ENCODE measurements at places on chromosomes 13 and 19. TPM values are rescaled to one million over a fixed set of nuclear protein-coding genes. Genes with fewer than 3 reads are reported as not detected.
A peak's percentile ranks its signal among the peaks of the same experiment; 100 is the strongest.

- DNase-seq = no peak
Measured at GRCh38 chr19:40458597-40458974, 7.0 kb downstream of the BLVRB start.

The APLP1 gene
- 2.5 TPM for total RNA-seq

DNA sequence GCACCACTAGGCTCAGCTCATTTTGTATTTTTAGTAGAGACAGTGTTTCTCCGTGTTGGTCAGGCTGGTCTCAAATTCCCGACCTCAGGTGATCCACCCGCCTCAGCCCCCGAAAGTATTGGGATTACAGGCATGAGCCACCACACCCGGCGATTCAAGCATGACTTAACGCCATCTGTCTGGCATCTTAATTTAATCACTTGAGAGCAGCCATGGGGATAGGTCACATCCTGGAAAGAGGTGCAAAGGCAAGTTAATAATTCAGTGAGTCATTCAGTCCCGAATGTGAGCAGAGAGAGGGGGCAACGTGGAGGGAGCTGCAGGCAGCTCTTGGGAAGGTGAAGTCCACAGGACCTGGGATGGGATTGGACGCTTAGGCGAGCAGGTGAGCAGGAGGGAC is 31.7 kb upstream of the USP29 start:
- DNase-seq = no peak

DNA sequence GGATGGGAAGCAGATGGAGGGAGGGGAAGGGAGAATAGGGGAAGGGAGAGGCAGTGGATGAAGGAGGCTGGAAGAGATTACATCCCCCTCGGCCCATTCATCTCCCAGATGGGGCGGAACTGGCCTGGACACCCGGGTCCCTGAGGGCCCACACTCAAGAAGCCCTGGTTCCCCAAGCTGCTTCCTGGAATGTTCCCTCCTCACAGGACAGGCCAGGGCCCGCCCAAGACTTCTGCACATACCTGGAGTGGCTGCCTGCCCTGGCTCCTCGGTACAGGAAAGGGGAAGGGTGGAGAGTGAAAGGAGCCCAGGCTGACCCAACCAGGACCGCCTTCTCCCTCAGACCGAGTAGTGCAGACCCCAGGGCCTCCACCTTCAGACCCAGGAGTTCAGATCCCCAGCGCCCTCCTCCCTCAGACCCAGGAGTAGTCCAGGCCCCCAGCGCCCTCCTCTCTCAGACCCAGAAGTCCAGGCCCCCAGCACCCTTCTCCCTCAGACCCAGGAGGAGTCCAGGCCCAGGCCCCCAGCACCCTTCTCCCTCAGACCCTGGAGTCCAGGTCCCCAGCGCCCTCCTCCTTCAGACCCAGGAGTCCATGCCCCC is 489 bp downstream of the NTF4 start:
- no peak for DNase-seq

The LYPD3 gene
- total RNA-seq = 0.17 TPM

DNA sequence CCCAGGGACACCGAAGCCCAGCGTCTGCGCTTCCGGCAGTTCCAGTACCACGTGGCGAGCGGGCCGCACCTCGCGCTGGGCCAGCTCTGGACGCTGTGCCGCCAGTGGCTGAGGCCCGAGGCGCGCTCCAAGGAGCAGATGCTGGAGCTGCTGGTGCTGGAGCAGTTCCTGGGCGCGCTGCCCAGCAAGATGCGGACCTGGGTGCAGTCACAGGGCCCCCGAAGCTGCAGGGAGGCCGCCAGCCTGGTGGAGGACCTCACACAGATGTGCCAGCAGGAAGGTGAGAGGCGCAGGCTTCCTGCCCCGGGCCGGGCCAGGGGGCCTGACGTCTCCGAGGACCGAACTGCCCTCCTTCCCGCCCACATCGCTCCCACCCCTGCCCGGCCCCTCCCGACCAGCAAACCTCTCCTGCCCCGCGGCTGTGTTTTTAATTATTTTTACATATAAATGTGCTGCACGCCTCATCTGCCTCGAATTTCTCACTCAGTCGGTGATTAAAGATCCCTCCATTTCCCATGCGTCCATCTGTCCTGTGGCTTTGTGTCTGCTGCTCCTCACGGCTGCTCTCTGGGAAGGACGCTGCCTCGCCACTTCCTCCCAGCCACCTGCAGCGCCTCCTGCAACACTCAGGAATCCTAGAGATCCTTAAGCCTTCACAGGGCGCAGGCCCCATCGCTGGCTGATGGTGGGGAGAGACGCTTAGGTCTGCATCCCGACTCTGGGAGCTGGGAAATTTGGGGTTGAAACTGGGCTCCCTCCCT is 4.3 kb downstream of the ZSCAN1 start:
- DNase-seq = no peak

- DNase-seq = no peak
Measured at GRCh38 chr13:55245005-55245644, 1895.6 kb upstream of the PRR20A start.

DNA sequence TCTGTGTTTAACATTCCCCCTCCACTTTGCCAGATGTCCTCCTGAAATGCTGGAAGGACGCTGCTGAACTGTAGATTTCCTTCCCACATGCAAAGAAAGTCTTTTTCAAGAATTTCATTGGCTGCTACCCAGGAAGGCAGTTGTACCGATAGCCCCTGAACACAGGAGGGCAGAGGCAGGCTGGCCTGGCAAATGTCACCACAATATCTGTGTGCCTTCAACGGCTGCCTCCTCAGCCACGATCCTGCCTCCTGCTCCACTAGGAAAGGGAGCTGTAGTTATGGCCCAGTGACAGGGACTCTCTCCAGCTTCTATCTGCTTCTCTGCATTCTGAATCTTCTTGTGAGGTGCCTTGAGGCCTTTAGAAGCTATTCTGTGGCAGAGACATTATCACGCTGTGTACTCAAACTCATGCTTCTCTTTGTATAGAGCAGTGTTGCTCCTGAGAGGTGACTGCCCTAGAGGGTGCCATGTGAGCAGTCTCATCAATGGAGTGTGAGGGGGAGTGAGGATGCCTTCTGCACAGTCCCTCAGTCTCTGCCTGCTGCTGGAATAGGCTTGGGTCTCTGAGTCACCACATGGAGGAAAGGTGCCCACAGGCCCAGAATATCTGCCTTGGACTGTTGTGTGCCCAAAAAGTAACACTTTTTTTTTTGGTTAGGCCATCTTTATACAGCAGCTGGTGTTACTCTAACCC is 279.8 kb downstream of the DNAJC15 start:
- DNase-seq = peak; percentile 42

DNA sequence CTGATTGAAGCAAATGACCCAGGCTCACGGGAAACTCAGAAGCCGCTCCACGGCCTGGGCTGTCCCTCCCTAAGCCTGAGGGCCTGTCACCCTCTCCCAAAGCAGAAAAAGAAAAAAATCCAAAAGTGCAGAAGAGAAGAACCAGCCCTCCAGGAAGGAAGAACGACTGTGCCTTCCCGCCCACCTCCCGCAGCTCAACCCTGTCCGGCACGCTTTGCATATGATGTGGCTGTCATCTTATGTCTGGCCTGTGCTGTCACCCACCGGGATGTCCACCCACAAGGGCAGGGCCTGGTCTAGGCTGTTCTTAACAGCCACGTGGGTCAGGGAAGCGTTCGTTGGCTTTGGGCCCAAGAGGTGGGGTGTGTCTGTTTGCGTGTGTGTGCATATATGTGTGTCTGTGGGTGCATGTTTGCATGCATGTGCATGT is 13.7 kb downstream of the ZBTB7A start:
- DNase-seq = no peak

The ARHGAP33 gene
- total RNA-seq = 4.7 TPM

The SIGLEC14 gene
- total RNA-seq = not detected

The NLRP4 gene
- not detected for total RNA-seq

The CEACAM3 gene
- not detected for total RNA-seq

GRCh38 chr19:33163481-33163880 is 30.6 kb upstream of the LRP3 start:
- no peak for DNase-seq

The IL4I1 gene
- total RNA-seq = 3.6 TPM

GRCh38 chr13:110538632-110539031 is 22.9 kb downstream of the RAB20 start:
- DNase-seq = peak; percentile 59

The TYK2 gene
- total RNA-seq = 95.6 TPM

GRCh38 chr13:27964741-27965323 is 4.3 kb downstream of the CDX2 start:
- no peak for DNase-seq

DNA sequence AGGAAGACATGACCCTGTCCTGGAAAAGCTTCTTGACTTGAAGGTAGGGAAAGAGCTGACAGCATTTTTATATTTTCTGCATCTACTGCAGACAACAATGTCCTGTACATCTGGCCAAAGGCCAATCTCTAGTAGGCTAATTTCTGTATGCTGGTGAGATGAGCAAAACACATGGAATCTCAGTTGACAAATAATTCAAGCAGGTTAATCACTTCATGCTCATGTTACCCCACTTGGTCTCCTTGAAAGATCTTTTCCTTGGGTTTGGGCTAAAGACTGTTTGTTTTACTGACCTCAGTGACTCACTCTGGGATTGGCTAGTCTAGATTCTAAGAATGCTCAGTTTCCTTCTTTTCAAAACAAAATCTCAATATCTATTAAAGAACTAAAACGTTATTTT is 298.8 kb downstream of the LMO7 start:
- DNase-seq = no peak

- DNase-seq = peak; percentile 76
Measured at GRCh38 chr19:44847144-44848035, 1.3 kb downstream of the NECTIN2 start.

DNA sequence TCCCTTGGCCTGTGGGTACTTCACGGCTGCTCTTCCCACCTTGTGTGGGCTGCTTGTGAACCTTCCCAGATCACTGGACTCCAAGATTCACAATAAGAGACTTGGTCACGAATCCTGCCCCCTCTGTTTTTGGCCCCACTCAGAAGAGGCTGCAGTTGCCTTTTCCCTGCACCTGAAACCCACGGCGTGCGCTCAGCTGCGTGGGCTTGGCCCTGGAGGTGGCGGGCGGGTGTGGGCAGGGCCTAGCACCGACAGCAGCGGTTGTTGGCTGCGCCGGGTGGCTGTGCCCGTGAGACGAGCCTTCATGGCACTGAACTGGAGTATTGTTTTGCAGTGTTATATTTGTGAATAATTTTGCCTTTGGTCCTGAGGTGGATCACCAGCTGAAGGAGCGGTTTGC is 33.8 kb downstream of the PLEKHJ1 start:
- no peak for DNase-seq

DNA sequence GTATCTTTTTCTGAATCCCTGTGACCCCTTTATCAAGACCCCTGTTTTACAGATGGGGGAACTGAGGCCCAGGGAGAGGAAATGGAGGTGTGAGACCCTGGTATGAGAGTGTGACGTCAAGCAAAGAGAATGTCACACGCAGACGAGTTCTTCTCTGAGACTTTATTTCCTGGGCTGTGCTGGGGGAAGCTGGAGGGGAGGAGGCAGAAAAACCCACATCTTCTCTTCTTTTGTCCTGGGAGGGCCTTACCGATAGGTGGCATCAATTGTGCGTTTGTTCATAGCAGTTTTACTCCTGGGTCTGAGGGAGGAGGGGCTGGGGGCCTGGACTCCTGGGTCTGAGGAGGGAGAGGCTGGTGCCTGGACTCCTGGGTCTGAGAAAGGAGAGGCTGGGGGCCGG is 4.9 kb upstream of the KLK15 start:
- DNase-seq = no peak

The ADGRE3 gene
- total RNA-seq = not detected

DNA sequence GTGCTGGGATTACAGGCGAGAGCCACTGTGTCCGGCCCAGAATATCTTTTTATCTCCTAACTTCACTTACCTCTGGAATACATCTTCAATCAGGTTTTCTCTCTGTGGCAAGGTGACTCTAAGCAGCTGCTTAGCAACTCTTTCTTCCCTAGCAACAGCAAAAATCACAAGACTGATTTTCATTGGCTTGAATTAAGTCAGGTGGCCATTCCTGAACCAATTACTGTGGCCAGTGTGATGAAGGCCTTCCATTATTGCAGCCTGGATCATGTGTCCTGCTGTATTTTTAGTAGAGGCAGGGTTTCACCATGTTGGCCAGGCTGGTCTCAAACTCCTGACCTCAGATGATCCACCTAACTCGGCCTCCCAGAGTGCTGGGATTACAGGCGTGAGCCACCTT is 9.0 kb upstream of the LTBP4 start:
- DNase-seq = peak; percentile 78

The ZNF580 gene
- 3.6 TPM for total RNA-seq

The ZNF681 gene
- 2.8 TPM for total RNA-seq

DNA sequence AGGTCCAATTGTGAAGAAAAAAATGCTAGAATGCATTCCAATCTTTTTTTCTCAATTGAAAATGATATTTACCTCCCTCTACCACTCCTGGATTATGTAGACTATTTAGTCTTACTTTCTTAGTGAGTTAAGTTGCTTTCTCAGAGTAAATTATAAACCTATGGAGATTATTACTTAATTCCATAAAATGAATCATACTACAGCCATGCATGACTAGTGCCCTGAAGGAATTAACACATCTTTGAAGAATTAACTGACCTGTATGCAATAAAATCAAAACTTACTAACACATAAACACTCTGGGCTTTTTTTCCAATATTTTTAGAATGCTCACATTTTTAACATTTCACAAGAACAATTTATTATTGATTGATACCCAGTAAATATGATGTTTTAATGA is 379.4 kb upstream of the DACH1 start:
- no peak for DNase-seq

DNA sequence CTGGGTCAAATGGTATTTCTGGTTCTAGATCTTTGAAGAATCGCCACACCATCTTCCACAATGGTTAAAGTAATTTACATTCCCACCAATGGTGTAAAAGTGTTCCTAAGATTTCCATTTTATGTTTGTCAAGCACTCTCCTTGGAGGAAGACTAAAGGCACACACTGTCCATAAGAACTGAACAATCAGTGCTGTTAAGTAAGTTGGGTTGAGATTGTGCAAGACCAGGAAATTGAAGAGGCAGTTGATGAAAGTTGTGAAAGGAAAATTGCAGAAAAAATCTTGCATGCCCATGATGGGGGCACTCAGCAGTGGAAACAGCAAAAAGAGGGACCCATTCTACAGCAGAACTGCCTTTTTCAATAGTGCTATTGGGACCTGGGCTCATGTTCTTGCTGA is 323.6 kb downstream of the DLEU7 start:
- no peak for DNase-seq

GRCh38 chr13:113062691-113063090 is 42.9 kb upstream of the F7 start:
- no peak for DNase-seq

GRCh38 chr19:5017235-5017634 is 48.3 kb downstream of the KDM4B start:
- peak; percentile 35 for DNase-seq

DNA sequence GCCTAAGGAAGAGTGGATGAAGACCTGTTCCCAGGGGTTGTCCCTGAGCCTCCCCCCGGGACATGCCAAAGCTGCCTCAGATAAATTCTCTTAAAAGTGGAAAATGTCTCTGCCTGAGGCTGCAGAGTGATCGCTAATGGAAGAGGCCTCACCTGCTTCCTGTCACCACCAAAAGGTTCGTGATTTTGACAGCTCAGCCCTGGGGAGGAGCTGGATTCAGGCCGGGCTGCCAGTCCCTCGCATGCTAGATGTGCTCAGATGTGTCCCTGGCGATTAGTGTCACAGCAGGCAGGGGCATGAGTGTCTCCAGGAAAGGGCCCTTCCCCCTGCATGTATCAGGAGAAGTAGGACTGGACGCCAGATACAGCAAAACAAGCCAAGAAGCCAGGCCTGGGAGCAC is 626.5 kb downstream of the UQCRFS1 start:
- no peak for DNase-seq

The DACT3 gene
- total RNA-seq = 0.34 TPM
